ENCODE measurements at places on chromosomes 12 and 14. TPM values are rescaled to one million over a fixed set of nuclear protein-coding genes. Genes with fewer than 3 reads are reported as not detected.

The TTC9 gene
- total RNA-seq = 0.49 TPM

The AKAP3 gene
- 0.26 TPM for total RNA-seq

The CLBA1 gene
- 13.8 TPM for total RNA-seq

The CIDEB gene
- 0.18 TPM for total RNA-seq

The EPYC gene
- total RNA-seq = not detected

The ACRBP gene
- total RNA-seq = 0.54 TPM

The E2F7 gene
- 13.1 TPM for total RNA-seq

The CDH24 gene
- total RNA-seq = 9.0 TPM

The KRT74 gene
- total RNA-seq = not detected

The CYP27B1 gene
- 4.0 TPM for total RNA-seq

The GSC gene
- not detected for total RNA-seq

The POTEG gene
- not detected for total RNA-seq

The EFS gene
- not detected for total RNA-seq

The HAL gene
- 0.08 TPM for total RNA-seq

The IL26 gene
- total RNA-seq = not detected
